ENCODE measurements at places on chromosomes 1 and 21. TPM values are rescaled to one million over a fixed set of nuclear protein-coding genes. Genes with fewer than 3 reads are reported as not detected.

- H3K27me3 ChIP-seq = no peaks in the 10 kb centered on the region
- H3K27ac ChIP-seq = no peak overlapping the region
- no peak overlapping the region for H3K4me3 ChIP-seq
- no peaks in the 10 kb centered on the region for H3K4me1 ChIP-seq
- DNase-seq = no peak
Observed at GRCh38 chr1:214504330-214504729, 47.1 kb downstream of the PTPN14 start.

RXRG gene
- total RNA-seq = not detected

DNA sequence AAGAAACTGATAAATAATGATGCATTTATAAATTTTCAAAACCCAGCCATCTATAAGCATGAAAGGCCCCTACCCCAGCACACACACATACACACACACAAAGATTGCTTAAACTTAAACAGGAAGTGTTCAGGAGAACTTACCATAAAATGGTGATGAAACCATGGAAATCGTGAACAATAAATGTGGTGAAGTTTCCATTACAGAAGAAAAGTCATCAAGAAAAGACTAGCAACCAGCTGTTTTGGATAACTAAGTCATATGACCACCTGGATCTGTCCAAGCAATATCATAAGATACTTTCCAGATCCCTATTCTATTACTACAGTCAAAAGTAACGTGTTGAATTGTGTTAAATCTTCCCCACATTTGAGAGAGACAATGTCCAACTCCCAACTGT, 24.1 kb downstream of the RGS5 start:
- no peak for DNase-seq
- no peaks in the 10 kb centered on the region for H3K36me3 ChIP-seq
- H3K4me3 ChIP-seq = no peak overlapping the region
- no peaks in the 10 kb centered on the region for H3K27me3 ChIP-seq

EVA1B gene
- 22.1 TPM for total RNA-seq

DNA sequence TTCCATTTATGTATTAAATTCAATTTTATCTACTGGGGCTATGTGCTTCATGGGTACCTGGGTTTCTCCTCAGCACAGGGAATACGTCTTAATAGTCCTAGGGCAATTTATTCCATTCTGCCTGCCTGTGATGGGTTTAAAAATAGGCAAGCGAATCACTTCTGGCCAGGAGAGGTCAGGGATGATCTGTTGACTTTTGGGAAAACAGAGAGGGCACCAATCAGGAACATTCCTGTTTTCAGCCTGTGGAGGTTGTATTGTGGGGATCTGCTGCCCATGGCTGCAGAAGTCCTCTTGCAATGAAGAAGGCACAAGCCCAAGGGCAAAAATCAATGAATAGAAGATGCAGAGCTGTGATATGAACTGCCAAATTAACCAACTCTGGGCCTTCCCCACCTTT, 303.1 kb downstream of the CTH start:
- no peak overlapping the region for H3K4me3 ChIP-seq
- no peak for DNase-seq
- H3K4me1 ChIP-seq = peaks cover 7% of the 10 kb centered on the region
- H3K27ac ChIP-seq = no peak overlapping the region
- H3K36me3 ChIP-seq = no peaks in the 10 kb centered on the region

REN gene
- 0.38 TPM for total RNA-seq
